Skeletal muscle cell (primary cell): ENCODE measurements at places on chromosomes 16 and 17.

- no peak for DNase-seq
Observed at GRCh38 chr17:55295411-55296170, 30.8 kb downstream of the HLF start.

DNA sequence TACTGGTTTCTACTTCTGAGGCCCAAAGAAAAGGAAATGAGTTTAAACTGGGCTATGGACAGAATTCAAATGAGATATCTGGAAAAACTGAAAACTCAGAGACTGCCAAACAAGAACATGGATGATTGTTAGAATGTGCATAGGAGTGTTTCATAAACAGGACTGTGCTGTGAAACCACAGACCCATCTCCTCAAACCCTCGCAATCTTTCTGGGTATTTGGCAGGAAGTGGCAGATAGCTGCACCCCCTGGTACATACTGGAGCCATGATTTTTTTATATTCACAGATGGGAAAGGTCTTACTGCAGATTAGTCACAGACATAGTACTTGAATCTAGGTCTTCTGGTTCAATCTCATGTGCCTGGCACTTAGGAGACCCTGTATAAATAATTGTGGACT is 145.0 kb downstream of the CCDC182 start:
- DNase-seq = no peak

GRCh38 chr16:73177729-73178295 is 129.9 kb upstream of the ZFHX3 start:
- DNase-seq = no peak

GRCh38 chr17:43477832-43478634 is 5.7 kb upstream of the DHX8 start:
- no peak for DNase-seq

- no peak for DNase-seq
Observed at GRCh38 chr16:85136213-85136701, 24.0 kb upstream of the CIBAR2 start.

GRCh38 chr16:15521758-15522509 is 87.5 kb downstream of the BMERB1 start:
- no peak for DNase-seq

DNA sequence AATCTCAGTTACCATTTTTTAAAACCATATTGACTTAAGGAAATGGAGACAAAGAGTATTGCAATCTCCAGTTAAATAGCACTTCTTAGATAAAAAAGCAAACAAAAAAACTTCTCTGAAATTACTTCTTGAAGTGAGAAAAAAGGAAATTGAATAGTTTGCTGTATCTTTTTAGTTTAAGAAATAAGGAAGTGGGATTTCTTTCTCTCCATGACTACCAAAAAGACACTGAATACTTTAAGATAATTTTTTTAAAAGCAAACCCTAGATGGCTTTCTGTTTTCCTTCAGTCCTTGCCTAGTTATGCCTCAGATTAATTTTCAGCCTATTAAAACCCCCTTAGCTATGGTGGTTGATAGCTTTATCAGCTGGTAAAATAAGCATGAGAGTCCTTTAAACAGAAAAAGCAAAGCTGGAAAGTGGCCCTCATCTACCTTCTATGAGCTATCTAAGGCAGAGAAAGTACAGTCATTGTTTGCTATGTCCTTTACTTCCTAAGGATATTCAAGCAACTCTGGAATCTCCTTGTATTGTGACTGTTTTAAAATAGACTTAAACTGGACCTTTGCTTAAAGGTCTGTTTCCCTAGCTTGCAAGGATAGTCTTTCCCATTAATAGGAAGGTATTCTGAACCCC is 28.6 kb downstream of the TPPP3 start:
- DNase-seq = no peak

- DNase-seq = no peak
Observed at GRCh38 chr17:1078831-1079561, 82.1 kb downstream of the TIMM22 start.

DNA sequence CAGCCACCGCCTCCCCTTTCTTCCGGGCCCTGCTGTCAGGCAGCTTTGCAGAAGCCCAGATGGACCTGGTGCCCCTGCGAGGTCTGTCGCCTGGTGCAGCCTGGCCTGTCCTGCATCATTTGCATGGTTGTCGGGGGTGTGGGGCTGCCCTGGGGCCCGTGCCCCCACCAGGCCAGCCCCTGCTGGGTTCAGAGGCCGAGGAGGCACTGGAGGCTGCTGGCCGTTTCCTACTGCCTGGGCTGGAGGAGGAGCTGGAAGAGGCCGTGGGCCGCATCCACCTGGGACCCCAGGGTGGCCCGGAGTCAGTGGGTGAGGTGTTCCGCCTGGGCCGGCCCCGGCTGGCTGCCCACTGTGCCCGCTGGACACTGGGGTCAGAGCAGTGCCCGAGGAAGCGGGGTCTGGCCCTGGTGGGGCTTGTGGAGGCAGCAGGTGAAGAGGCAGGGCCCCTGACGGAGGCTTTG is 5.5 kb upstream of the TGFB1I1 start:
- no peak for DNase-seq

DNA sequence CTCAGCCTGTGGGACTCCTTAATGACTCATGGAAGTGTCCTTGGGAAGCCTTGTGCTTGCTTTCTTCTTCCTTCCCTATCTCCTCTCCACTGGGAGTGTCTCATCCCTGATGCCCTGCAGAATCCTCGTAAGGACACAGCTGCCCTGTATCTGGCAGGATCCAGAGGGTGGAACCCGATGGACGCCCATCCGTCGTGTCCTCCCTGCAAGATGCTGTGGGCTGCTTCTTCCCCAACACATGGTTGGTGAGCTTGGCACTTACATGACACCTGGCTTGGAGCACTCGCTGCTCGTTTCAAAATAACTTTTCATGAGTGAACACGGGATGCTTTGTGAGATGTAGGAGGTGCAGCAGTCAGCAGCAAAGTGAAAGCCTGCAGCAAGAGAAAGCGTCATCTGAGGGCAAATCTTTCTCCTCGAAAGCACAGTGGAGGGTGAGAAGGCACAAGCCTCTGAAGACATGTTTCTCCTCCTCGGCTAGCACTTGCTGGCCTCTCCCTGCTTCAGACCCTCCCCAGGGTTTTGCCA is 3.3 kb downstream of the CCL15 start:
- DNase-seq = no peak

DNA sequence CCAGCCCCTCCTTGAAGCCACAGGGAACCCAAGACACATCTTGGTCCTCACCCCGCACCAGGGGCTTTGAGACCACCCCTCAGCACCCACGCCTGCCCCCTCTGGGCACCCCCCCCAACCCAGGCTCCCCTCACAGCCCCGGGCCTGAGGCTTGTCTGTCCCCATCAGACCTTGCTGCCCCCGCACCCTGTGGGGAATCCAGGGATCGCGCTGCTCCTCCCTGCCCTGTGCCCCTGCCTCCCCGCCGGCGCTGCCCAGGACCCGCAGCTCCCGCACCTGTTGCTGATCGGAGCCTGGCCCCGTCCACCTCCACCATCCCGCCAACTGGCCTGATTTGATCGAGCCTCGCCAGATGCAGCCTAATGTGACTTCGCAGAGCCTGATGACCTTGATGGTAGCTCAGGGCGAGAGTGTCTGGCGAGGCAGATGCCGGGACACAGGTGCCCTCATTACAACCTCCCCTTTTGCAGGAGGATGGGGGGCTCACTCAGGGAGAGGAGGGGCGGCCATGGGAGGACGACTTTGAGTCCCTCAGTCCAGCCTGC is 29.0 kb downstream of the SLC25A10 start:
- DNase-seq = no peak

DNA sequence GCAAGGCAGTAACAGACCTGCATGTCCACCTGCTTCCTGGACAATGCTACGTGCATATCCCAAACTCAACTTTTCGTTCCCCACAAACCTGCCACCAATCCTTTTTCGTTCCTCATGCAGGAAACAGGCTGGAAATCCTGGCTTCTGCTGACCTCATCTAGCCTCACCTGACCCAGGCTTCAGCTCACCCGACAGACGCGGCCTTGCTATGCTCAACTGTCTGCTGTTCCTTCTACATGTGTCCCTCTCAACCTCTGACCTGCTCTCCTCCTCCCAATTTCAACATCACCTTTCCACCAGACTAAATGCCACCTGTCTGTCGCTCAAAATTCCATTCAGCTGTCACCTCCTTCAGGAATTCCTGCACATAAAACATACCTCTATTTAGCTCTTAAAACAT is 44.5 kb downstream of the XPO6 start:
- DNase-seq = no peak

- peak; percentile 58 for DNase-seq
Observed at GRCh38 chr16:3106205-3106928, 6.0 kb upstream of the ZNF205 start.

- DNase-seq = no peak
Observed at GRCh38 chr17:77034677-77035424, 105.9 kb upstream of the SEC14L1 start.

DNA sequence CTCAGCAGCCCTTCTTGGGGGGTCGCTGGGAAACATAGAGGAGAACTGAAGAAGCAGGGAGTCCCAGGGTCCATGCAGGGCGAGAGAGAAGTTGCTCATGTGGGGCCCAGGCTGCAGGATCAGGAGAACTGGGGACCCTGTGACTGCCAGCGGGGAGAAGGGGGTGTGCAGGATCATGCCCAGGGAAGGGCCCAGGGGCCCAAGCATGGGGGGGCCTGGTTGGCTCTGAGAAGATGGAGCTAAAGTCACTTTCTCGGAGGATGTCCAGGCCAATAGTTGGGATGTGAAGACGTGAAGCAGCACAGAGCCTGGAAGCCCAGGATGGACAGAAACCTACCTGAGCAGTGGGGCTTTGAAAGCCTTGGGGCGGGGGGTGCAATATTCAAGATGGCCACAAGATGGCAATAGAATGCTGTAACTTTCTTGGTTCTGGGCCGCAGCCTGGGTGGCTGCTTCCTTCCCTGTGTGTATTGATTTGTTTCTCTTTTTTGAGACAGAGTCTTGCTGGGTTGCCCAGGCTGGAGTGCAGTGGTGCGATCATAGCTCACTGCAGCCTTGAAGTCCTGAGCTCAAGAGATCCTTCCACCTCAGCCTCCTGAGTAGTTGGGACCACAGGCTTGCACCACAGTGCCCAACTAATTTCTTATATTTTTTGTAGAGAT is 3.4 kb downstream of the STH start:
- peak; percentile 5 for DNase-seq

DNA sequence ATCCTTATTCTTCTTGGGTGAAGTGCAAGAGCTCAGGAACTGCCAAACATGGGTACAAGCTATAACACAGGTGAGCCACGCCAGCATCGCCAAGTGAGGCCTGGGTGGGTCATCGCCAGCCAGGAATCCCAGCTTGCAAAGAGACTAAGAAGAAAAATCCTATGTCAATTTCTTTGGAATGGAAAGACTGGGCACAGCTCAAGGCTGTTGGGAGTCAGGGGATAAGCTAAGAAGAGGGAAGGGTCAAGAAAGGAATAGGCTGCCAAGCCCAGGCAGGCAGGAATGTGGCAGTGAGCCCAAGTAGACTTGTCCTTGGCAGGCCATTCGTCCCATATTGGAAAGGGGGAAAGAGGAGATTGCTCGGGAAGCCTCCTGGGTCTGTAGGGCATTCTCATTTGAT is 191.4 kb upstream of the CDH5 start:
- DNase-seq = no peak

DNA sequence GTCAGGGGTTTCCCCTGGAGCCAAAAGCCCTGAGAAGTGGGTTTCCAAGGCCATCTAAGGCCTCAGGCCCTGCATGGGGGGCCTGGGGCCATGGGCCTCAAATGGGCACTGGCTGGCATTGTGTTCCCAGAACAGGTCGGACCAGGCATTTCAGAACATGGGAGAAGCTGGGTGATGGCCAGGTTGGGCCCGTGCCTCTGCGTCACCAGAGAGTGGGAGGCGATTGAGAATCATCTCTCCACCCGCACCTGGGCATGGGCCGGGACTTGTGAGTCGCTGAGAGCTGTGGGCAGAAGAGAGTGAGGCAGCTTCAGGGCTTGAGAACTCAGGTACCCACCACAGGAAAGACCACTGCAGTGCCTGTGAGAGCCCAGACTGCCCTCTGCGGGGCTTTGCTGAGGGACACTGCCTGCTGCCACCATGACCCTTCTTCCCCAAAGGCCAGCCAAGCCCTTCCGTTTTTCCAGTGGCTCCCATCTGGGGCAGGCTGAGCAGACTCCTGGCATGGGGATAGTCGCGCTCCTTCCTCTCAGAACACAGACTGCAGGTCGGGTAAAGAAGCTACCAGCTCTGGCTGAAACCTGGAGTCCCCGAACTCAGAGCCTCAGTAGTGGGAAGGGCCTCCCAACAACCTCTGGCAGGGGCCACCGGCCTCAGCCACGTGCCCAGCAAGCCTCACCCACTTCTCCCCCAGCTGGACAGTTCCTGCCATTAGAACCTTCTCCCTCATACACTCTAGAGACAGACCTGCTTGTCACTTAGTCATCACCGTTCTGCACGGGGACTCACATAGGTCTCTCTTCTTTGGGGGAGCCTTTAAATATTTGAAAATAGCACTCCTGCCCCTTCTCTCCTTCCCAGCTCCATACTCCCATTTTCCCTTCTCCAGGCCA is 1.6 kb downstream of the RAB11FIP4 start:
- DNase-seq = no peak

GRCh38 chr17:15232517-15232915 is 32.6 kb downstream of the PMP22 start:
- no peak for DNase-seq

GRCh38 chr17:3929764-3930163 is 13.5 kb upstream of the P2RX1 start:
- DNase-seq = no peak

DNA sequence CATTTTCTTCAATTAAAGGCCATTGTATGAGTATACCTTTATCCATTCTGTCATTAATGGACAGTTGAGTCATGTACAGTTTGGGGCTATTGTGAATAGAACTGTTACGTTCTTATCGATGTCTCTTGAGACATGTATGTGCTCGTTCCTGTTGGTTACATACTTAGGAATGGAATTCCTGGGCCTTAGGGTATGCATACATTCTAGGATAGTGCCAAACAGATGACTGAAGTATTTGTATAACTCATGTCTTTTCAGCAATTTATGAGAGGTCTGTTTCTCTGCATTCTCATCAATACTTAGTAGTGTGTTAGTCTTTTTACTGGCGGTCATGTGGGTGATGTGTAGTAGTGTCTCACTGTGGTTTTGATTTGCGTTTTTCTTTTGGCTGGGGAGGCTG is 81.2 kb downstream of the USP22 start:
- DNase-seq = peak; percentile 84

GRCh38 chr17:81276781-81277180 is 18.3 kb downstream of the SLC38A10 start:
- DNase-seq = no peak

GRCh38 chr16:11784038-11784369 is 13.1 kb downstream of the ZC3H7A start:
- no peak for DNase-seq

DNA sequence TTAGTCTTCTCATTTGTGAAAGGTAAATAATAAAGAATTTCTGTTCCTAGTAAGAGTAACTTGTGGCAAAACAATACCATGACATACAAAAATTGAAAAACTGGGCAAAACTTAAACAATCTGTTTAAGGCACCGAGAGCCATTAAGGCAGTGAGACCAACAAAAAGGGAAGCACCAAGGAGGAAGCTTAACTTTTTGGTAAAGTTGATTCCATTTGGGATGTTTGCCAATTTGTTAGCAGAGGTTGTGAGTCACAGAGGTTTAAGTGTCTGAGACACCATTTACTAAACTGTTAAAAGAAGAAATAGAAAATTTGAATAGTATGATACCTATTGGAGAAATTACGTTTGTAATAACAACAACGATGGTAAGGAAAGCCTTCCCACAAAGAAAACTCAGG is 4.9 kb downstream of the SLC35G3 start:
- no peak for DNase-seq

- DNase-seq = no peak
Observed at GRCh38 chr17:9843152-9844010, 17.7 kb downstream of the GLP2R start.
